ENCODE measurements at places on chromosomes 5 and 9.

- no peak for DNase-seq
Observed at GRCh38 chr9:82353631-82354278, 365.2 kb downstream of the SPATA31D1 start.

DNA sequence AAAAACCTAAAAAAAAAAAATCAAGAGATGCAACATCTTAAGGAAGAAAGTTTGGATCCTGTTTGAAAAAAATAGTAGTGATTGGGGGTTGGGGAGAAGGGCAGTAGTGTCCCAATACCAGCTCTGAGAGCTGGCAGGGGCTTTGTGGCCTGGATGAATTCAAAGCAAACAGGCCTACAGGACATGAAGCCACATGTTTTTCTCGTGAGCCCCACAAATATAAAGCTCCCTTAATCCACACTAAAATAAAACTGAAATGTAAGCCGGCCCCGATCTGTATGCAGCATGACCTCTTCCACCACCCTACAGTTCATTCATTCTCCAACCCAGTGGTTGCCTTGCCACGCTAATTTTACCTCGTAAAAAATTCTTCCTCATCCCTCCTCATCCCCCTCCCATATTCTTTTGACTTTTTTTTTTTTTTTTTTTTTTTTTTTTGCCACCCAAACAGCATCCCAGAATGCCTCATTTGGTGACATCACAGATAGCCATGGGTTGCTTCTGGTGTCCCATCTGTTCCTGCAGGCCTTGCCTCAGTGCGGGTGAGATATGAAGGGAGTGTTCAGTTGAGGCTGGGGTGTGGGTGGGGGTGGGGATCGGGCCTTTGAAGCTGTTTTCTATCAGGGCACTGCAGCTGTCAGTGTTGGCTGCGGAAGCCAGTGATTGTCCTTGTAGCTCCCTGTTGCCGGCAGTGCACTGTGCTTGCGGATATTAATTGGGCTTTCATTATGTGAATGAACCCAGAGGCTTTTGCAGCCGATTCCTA is 81.6 kb upstream of the NFIB start:
- no peak for DNase-seq

- DNase-seq: no peak
Observed at GRCh38 chr5:36704131-36704530, 97.7 kb downstream of the SLC1A3 start.

- no peak for DNase-seq
Observed at GRCh38 chr9:130302785-130303612, 37.4 kb downstream of the HMCN2 start.

DNA sequence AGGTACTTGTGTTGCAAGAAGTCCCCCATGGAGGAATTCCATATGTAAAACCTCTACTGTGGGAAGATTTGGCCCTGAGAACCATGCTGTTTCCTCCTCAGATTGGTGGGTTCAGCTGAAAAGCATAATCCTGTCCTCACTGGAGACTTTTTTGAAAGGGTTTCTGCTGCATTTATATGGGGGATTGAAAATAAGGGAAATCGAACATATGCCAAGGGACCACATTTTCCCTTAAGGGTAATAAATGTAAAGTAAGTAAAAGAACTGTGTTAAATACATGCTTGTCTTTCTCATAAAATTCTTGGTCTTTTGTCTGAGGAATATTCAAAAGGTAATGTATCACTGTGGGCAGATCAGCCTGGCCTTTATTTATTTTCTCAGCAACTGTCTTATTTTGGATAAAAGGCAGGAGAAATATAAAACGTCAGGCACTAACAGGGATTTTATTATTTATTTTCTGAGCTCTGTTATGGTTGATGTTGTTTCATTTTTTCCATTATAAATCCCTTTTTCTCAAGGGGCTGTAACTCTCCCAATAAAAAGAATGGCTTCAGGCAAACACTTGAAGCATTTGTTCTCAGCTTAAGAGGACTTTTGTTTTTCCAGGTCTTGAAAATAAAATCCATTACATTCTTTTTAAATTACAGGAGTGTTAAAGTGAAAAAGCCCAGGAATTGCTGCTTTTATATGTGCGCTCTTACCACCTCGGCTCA is 131.4 kb downstream of the FGF10 start:
- DNase-seq: no peak

DNA sequence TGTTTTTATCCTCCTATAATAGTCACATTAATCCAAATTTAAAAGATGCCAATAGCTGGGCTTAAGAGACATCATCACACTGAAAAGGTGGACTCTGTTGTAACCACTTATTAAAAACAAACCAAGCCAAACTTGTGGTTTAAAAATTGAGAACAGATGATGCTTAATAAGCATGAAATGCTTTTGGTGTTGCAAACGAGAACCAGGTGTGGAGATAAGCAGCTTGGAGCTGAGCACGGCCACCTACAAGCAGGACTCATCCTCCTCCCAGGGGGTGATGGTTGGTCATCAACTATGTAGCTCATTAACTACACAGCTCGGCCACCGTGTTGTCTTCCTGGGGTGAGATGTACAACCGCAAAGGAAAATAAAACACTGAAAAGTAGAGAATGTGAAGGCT is 154.4 kb downstream of the NPR3 start:
- DNase-seq: no peak

- no peak for DNase-seq
Observed at GRCh38 chr9:106102821-106103220, 408.5 kb downstream of the TMEM38B start.

DNA sequence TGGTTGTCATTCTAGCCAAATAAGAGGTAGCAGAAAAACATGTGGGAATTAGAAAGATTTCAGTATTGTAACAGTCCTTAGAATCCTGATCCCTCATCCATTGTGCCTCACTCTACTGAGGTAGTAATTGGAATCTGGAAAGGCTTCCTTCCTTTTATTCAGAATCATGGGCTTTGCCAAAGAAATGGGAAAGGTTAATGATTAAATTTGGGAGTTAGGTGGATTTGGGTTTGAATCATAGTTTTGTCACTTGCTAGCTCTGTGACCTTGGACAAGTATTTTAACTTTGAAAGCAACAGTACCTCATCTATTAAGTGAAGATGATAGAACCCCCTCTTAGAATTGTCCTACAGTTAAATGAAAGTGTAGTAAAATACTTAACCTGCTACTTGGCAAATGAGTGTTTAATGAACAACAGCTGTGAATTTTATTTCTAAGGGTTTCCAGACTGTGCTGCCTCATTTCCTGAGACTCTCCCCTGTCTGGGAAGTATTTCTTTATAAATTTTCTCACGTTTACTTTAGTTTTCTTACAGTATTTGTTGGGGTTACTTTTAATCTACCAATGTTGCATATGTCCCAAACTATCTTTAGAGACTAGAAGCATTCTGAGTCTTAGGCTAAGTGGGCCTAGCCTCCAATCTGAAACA is 11.7 kb downstream of the SPDL1 start:
- DNase-seq: no peak

DNA sequence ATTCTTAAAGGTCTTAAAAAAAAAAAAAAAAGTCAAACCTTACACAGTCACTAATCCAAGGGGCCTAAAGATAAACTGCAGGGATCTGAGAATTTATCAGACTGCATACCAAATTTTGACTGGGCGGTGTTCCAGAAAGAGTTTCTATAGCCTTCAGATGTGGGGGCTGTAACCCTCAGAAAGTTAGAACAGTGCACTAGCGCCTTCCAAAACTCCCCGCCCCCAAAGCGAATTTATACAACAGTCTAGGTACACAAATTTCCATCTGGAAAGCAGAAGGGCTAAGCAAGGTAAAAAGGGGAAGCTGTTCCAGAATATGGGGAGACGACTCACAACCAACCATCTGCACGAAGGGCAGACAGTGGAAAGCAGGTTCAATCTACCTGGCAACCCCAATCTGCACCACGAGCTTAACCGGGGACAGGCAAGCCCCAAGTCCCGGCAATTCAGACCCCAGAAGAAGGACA is 813 bp downstream of the ERMP1 start:
- no peak for DNase-seq

DNA sequence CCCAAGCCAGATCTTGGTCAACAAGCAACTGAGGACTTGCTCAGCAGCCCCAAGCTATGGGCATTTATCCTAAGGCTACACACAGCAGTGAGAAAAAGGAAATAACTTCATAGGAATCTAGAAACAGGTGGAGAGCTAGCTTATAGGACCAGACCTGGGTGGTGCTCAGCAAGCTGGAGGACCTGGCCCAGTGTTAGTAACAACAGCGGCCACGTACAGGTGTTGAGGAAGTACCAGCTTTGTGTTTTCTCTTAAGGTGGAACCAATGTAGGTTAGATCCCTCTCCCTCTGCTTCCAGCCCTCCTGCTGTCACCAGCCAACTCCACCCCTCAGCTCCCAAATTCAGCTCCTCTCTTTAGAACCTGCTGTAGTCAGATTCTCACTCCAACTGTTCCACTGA is 43.4 kb downstream of the IRF1 start:
- no peak for DNase-seq

GRCh38 chr9:127650518-127650917 is 38.4 kb downstream of the STXBP1 start:
- no peak for DNase-seq

DNA sequence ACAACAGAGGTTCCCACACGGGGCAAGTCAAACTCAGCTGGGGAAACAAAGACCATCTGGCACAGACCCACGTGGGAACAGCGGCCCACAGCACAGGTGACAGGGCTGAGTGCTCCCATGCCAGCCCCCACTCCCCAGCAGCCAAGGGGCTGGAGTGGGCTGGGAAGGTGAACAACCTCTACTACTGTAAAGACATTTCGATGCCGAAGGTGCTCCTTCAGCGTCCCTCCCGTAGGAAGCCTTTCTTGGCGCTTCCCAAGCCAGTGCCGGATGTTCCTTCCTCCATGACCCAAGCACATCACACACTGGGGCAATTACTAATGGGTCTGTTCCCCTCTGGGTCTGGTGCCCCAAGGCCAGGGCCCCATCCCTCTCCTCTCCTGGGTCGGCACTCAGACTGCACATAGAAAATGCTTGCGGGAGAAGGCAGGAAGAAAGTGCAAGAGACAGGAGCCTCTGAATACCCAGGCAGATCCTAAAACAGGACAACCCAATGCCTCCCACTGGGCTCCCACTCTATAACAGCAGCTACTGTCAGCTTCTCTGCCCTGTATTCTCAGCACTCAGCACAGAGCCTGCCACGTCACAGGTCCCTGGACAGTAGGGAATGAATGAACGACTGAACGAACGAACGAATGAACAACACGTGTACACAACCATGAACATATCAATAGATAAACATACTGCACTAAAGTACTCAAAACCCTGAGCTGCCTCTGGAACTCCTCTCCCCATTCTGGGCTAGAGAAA is 77.0 kb upstream of the LRRTM2 start:
- no peak for DNase-seq

- DNase-seq: no peak
Observed at GRCh38 chr5:176359658-176360057, 1.9 kb downstream of the KIAA1191 start.

GRCh38 chr5:136087961-136088871 is 44.4 kb upstream of the SMAD5 start:
- no peak for DNase-seq

DNA sequence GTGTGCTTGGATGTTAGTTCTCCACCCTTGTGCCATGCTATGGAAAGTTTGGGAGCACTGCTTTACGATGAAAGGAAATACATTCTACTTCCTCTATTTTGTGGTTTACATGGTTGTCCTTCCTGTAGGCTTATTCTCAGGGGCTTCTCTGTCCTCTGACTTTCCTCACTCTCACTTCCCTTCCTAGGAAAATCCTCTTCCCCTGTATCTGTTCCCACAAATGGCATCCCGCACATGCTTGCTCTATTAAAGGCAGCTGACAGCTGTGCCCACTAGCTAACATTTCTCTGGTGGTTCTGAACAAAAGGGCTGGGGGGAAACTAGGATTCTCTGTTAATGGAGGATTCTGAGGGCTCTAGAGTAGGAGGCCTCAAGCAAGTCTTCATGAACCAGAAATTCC is 52.4 kb downstream of the FAM170A start:
- no peak for DNase-seq

Measured in WTC11 (cell line).